ENCODE measurements at places on chromosomes 3 and 15. TPM values are rescaled to one million over a fixed set of nuclear protein-coding genes. Genes with fewer than 3 reads are reported as not detected.

STX19 gene
- total RNA-seq = not detected

ZNF660 gene
- total RNA-seq = 5.3 TPM

ISG20 gene
- 25.5 TPM for total RNA-seq

RASL12 gene
- total RNA-seq = 7.6 TPM

GATA2 gene
- 31.4 TPM for total RNA-seq

CYP8B1 gene
- total RNA-seq = 10.4 TPM

SERPINI2 gene
- not detected for total RNA-seq

PCLAF gene
- 1.5 TPM for total RNA-seq

CAMK2N2 gene
- total RNA-seq = 0.31 TPM

- no peak overlapping the region for H3K4me3 ChIP-seq
- no peak for DNase-seq
- H3K27ac ChIP-seq = no peak overlapping the region
- H3K36me3 ChIP-seq = no peaks in the 10 kb centered on the region
Measured at GRCh38 chr3:196519718-196520082, 4.6 kb upstream of the SMCO1 start.

DNA sequence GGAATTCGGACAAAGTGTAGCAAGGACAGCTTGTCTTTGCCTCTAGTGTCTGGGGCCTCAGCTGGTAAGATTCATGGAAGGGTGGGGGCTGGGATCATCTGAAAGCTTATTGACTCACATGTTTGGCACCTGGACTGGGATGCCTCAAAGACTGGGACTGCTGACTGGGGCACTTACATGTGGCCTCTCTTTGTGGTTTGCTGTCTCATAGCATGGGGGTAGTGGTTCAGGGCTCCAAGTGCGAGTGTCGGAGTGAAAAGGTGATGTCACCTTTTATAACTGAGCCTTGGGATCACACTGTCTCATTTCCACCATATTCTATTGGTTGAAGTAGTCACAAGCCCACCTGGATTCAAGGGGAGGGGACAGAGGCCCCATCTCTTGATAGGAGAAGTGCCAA is 6.8 kb downstream of the MFSD1 start:
- no peak overlapping the region for H3K27ac ChIP-seq
- no peaks in the 10 kb centered on the region for H3K27me3 ChIP-seq
- peaks cover 29% of the 10 kb centered on the region for H3K36me3 ChIP-seq
- H3K4me1 ChIP-seq = no peaks in the 10 kb centered on the region

DNA sequence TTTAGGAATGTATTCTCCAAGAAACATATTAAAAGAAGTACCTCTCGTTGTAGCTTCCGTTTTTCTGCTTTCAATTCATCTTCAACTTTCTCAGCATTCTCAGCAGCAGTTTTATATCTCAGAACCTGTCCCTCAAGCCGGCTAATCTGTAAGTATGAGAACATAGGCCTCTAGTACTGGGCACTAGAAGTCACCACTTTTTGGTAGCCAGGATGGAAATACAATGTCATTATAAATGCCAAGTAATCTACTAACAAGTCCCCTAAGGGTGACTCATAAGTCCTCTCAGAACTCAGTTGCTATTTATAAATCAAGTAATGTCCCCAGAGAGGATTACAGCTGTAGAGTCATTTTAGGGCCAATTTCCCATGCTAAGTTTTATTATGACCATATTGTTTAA is 61.1 kb downstream of the MLH1 start:
- H3K36me3 ChIP-seq = peaks cover 55% of the 10 kb centered on the region
- no peak overlapping the region for H3K27ac ChIP-seq
- no peaks in the 10 kb centered on the region for H3K27me3 ChIP-seq
- DNase-seq = no peak
- no peak overlapping the region for H3K4me3 ChIP-seq
- no peaks in the 10 kb centered on the region for H3K4me1 ChIP-seq

GRCh38 chr15:90106522-90107117 is 4.4 kb upstream of the IDH2 start:
- peaks cover 6% of the 10 kb centered on the region for H3K4me1 ChIP-seq
- no peak overlapping the region for H3K4me3 ChIP-seq
- H3K27ac ChIP-seq = peak overlapping the region; percentile 3
- H3K36me3 ChIP-seq = no peaks in the 10 kb centered on the region
- DNase-seq = peak; percentile 73

- no peaks in the 10 kb centered on the region for H3K27me3 ChIP-seq
- no peak for DNase-seq
- H3K36me3 ChIP-seq = no peaks in the 10 kb centered on the region
- H3K4me1 ChIP-seq = no peaks in the 10 kb centered on the region
- no peak overlapping the region for H3K4me3 ChIP-seq
Measured at GRCh38 chr3:40862946-40863345, 336.4 kb upstream of the CTNNB1 start.

DNA sequence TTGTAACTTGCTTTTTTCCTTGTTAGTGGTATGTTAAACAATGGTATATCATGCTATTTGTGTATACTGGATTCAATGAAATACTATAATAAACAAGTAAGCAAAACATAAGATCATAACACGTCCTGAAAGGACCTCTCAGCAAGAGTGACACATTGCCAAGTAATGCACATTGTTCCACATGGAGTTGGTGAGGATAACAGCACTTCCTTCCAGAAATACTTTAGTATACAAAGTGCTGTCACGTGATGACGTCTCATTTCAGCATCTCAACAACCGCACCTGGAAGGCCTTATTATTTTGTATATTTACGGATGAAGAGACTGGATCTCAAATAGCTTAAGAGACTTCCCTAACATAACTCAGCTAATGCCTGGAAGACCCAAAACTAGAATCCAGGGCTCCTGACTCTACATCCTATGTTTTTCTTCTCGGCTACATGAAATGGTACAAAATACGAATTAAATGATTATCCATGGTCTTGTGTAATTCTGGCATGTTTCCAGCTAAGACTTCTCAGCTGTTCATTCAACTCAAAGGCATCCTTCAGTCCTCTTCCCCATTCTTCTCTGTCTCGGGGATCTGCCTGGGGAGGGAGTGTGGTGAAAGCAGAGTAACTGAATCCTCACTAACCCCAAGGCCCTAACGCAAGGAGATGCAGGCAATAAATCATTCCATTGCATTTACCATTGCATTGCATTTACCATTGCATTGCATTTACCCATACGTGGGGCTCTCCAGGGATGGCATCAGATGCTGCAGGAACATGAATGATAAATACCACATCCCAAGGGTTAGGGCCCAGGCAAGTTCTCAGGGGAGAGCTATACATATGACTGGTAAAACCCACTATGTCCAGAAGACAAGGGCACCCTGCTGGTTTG is 79.2 kb downstream of the LIPC start:
- H3K27me3 ChIP-seq = no peaks in the 10 kb centered on the region
- H3K36me3 ChIP-seq = no peaks in the 10 kb centered on the region
- H3K4me3 ChIP-seq = no peak overlapping the region
- no peak for DNase-seq

DNA sequence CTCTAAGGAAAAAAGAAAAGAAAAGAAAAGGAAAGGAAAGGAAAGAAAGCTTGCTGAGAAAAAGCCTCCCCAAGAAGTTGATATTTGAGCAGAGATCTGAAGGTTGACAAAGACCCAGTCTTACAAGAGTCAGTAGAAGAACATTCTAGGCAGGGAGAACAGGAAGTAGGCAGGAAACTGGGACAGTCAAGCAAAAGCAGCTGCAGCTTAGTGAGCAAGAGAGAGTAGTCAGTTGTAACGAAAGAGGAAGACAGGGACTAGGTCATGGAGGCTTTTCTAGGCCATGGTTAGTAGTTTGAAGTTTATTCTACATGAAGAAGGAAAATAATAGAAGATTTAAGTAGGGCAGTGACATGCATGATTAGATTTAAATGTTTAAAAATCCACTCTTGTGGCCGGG is 31.8 kb upstream of the KLHL6 start:
- no peak overlapping the region for H3K27ac ChIP-seq
- no peak overlapping the region for H3K4me3 ChIP-seq
- no peaks in the 10 kb centered on the region for H3K27me3 ChIP-seq

GRCh38 chr15:47924381-47924780 is 196.4 kb upstream of the SLC24A5 start:
- H3K27ac ChIP-seq = no peak overlapping the region
- H3K4me1 ChIP-seq = no peaks in the 10 kb centered on the region
- H3K4me3 ChIP-seq = no peak overlapping the region
- no peaks in the 10 kb centered on the region for H3K36me3 ChIP-seq
- DNase-seq = no peak
- no peaks in the 10 kb centered on the region for H3K27me3 ChIP-seq

- no peaks in the 10 kb centered on the region for H3K36me3 ChIP-seq
- H3K4me1 ChIP-seq = peaks cover 3% of the 10 kb centered on the region
- H3K27ac ChIP-seq = no peak overlapping the region
- H3K27me3 ChIP-seq = no peaks in the 10 kb centered on the region
- no peak overlapping the region for H3K4me3 ChIP-seq
Measured at GRCh38 chr15:61186905-61187741, 42.0 kb downstream of the RORA start.

DNA sequence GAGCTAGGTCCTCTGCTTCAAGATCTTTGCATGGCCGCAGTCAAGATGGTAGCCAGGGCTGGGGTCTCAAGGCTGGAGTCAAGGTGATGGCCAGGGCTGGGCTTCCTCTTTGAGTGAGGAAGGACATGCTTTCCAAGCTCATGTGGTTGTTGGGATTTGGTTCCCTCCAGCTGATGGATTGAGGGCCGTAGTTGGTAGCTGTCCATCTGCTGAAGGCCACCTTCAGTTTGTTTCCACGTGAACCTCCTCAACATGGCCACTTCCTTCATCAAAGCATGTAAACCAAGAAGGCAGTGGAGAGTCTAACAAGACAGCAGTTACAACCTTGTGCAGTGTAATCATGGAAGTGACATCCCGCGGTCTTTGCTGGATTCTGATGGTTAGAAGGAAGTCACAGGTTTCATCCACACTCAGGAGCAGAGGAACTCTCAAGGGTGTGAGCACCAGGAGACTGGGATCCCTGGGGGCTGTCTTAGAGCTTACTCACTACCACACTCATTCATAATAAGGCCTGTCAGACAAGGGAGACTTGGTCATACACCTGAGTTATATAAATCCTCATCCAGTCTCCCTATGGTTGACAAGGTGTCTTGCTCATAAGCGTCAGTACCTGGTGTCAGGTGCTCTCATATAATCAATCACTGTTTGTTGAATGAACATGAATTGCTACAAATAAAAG is 42.1 kb downstream of the ABHD5 start:
- no peaks in the 10 kb centered on the region for H3K36me3 ChIP-seq
- no peaks in the 10 kb centered on the region for H3K27me3 ChIP-seq
- H3K4me1 ChIP-seq = no peaks in the 10 kb centered on the region

GRCh38 chr3:10518506-10519150 is 13.2 kb upstream of the ATP2B2 start:
- no peaks in the 10 kb centered on the region for H3K4me1 ChIP-seq
- H3K27ac ChIP-seq = no peak overlapping the region
- no peaks in the 10 kb centered on the region for H3K27me3 ChIP-seq
- no peaks in the 10 kb centered on the region for H3K36me3 ChIP-seq
- DNase-seq = no peak

- no peaks in the 10 kb centered on the region for H3K4me1 ChIP-seq
- H3K4me3 ChIP-seq = no peak overlapping the region
- no peak overlapping the region for H3K27ac ChIP-seq
- peaks cover 9% of the 10 kb centered on the region for H3K27me3 ChIP-seq
Measured at GRCh38 chr15:89353991-89354390, 19.4 kb upstream of the POLG start.

- H3K36me3 ChIP-seq = no peaks in the 10 kb centered on the region
- H3K27me3 ChIP-seq = no peaks in the 10 kb centered on the region
- no peaks in the 10 kb centered on the region for H3K4me1 ChIP-seq
- no peak for DNase-seq
- H3K4me3 ChIP-seq = no peak overlapping the region
Measured at GRCh38 chr3:170716172-170716805, 130.4 kb upstream of the SLC7A14 start.

GRCh38 chr15:66622591-66623022 is 56.8 kb upstream of the LCTL start:
- no peak for DNase-seq
- H3K4me1 ChIP-seq = peaks cover 8% of the 10 kb centered on the region
- no peaks in the 10 kb centered on the region for H3K36me3 ChIP-seq
- no peaks in the 10 kb centered on the region for H3K27me3 ChIP-seq
- no peak overlapping the region for H3K27ac ChIP-seq

- no peaks in the 10 kb centered on the region for H3K27me3 ChIP-seq
- no peak for DNase-seq
- no peaks in the 10 kb centered on the region for H3K36me3 ChIP-seq
- H3K4me1 ChIP-seq = no peaks in the 10 kb centered on the region
- H3K27ac ChIP-seq = no peak overlapping the region
Measured at GRCh38 chr3:8286749-8287148, 214.9 kb upstream of the LMCD1 start.

DNA sequence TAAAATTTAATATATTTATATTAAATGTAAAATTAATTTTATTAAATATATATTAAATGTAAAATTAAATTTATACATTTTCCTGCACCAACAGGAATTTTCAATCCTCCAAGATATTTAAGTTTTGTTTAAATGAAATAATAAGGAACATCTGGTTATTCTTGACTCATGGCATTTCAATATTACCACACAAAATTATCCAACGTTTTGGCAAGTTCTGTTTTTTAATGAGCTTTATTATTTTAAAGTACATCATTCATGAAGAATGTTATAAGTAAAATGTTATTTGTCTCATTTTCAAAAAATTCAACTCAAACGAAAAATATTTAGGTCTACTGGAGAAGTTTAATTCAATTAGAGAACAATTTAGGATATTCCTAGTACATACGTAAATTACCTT is 811.4 kb downstream of the NAALADL2 start:
- no peak overlapping the region for H3K4me3 ChIP-seq
- H3K36me3 ChIP-seq = no peaks in the 10 kb centered on the region
- no peaks in the 10 kb centered on the region for H3K27me3 ChIP-seq
- no peaks in the 10 kb centered on the region for H3K4me1 ChIP-seq

DNA sequence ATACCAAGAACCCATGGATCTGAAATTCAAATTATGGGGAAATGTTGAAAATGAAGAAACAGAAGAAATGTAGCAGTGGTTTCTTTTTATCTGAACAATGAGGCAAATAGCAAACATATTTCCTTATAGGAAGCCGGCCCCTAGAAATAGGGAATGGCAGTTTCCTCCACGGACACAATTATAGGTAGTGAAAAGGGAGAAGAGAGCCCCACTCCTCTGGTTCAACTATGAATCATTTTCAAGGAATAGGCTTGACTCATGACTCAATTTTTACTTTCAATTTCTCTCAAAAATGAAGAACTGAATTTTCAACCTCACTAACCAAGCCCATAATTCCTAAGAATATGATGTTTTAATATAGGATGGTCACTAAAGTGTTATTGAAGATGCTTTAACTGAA is 243.1 kb downstream of the MECOM start:
- H3K27me3 ChIP-seq = no peaks in the 10 kb centered on the region
- no peaks in the 10 kb centered on the region for H3K36me3 ChIP-seq
- no peak overlapping the region for H3K4me3 ChIP-seq

GRCh38 chr15:57827021-57827420 is 120.5 kb downstream of the POLR2M start:
- H3K27me3 ChIP-seq = no peaks in the 10 kb centered on the region
- H3K36me3 ChIP-seq = no peaks in the 10 kb centered on the region
- no peaks in the 10 kb centered on the region for H3K4me1 ChIP-seq

All from kidney (tissue), 22 donors.